Hippocampal formation (tissue), 2 donors: ENCODE measurements at places on chromosomes 4 and X.

DNA sequence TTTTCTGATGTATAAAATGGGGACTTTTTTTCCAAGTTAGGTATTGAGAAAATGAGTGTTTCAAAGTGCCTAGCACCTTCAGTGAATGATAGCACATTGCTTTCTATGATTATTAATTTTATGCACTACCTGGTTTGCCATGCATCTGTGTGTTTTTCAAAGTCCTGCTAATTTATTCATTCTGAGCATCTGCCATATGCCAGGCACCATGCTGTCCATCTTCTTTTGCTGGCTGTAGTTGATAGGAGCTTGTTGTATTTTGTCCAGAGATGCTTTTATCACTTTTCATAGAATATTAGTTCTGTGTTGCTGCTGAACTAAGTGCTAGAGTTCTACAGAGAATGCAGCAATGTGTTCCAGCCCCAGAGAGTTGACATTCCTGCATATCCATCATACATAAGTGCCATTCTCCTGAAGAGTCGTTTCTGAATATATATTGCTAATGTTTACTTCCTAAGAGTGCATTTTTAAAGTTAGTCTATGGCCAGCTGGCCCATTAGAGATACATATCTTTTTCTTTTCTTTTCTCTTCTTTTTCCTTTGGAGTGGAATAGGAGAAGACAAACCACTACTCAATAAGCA is 49.0 kb upstream of the CLNK start:
- no peak for DNase-seq

GRCh38 chrX:106159861-106160282 is 8.2 kb upstream of the PWWP3B start:
- DNase-seq: no peak

GRCh38 chr4:25927361-25928195 is 13.6 kb downstream of the SMIM20 start:
- peak; percentile 51 for DNase-seq

DNA sequence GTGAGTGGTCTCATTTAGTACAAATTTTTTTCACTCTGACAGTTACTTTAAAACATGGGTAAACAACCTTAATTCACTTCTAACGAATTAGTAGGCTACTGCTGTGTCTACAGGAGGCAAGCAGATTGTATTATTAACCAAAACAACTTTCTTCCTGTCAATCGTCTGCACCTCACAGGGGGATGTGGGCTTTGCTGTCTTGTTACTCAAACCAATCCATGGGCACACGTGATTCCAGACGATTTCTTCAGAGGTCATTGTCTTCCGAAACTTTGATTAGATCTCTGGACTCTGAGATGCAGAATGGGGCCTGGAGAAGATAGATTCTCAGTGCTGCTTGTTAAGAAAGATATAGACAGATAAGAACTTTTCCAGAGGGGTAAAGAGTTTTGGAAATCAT is 327.8 kb downstream of the DHX15 start:
- DNase-seq: no peak

GRCh38 chrX:13506574-13506973 is 62.8 kb upstream of the EGFL6 start:
- peak; percentile 5 for DNase-seq

DNA sequence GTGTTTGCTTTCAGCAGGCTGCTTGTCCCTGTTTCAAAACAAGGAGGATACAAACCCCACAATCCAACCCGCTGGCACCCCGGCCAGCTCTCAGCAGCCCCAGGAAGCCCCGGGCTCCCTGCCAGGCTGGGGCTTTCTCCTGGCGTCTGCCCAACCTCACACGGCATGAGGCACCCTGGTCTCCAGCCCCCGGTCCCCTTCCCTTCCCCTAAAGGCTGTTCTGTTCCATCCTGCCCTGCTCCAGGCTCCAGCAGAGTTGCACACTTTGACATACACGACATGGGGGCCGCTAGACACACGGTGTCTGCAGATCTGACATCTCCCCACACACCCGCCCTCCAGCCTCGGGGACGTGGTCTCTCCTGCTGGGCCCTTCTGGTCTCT is 107.7 kb upstream of the ADRA2C start:
- DNase-seq: no peak

DNA sequence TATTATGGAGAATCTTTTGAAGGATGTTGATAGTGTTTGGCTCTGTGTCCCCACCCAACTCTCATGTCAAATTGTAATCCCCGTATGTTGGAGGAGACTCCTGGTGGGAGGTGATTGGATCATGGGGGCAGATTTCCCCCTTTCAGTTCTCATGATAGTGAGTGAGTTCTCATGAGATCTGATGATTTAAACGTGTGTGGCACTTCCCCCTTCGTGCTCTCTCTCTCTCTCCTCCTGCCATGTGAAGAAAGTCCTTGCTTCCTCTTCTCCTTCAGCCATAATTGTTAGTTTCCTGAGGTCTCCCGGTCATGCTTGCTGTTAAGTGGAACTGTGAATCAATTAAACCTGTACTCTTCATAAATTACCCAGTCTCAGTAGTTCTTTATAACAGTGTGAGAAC is 166.1 kb upstream of the NUDT6 start:
- no peak for DNase-seq

DNA sequence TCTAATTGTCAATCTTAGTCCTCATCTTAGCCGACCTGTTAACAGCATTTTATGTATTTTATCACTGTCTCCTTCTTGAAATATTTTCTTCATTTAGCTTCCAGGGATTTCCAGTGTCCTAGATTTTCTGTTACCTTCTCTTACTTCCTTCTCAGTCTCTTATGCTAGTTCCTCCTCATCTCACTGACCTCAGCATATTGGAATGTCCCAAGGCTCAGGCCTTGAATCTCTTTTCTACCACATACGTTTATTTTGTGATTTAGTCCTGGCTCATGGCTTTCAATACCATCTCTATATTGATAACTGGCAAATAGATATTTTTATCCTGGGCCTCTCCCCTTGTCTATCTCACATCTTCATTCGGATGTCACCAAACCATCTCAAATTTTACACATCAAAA is 61.1 kb downstream of the IQCM start:
- no peak for DNase-seq

DNA sequence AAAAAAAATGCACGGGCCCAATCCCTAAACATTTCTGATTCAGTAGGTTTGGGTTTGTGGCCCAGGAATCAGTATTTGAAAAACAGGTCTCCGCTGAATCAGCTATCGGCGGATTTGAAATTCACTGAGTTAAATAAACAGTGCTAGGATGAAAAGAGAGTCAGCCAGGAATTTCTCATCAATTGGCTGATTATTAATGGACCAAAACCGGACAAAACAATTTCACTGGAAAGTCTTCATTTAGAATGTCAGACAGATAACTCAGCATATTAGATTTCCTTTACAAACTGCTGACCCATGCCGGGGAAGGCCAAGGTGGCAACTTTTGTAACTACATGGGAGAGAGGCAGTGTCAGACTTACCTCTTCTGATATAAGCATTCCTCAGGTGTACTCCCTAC is 99.4 kb upstream of the LSM6 start:
- no peak for DNase-seq

DNA sequence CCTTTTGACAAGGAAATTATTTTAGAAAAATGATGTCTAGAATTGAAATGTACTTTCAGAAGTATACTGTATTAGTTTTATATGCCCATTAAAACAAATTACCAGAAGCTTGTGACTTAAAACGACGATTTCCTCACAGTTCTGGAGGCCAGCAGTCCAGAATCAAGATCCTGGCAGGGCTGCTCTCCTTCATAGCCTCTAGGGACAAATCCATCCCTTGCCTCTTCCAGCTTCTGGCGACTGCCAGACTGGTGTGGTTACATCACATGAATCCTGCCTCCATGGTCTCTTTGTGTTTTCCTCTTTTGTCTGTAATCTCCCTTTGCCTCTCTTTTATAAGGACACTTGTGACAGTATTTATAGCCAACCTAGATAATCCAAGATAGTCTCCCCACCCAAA is 97.1 kb downstream of the IQCM start:
- DNase-seq: no peak

DNA sequence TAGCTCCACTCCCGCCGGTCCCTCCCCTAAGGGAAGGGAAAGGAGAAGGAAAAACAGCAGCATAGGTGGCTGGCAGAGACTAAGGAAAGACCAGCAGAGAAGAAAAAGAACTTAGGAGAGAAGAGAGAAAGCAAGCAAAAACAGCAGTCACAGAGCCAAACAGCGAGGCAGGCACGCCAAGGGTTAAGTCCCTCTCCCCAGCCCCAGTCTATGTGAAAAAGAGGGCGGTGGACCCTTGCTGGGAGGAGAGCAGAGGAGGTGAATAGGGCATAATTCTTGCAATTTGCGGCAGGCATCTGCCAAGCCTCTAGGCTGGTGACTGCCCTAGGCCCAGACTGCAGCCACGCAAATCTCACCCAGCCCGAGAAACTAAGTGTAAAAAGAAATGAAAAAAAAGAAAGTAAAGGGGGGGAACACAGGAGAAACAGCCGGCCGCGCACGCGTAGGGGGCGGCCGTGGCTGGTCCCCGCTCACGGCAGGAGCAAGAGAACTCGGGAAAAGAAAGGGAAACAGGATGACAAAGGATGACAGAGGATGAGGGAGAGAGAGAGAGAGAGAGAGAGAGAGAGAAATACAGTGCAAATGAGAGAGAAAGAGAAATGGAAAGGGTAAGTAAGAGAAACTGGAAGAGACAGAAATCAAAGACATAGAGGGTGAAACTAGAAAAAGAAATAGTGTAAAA is 48.6 kb downstream of the MAGEA9 start:
- peak; percentile 1 for DNase-seq

GRCh38 chr4:7593646-7594412 is 159.1 kb upstream of the PSAPL1 start:
- no peak for DNase-seq

GRCh38 chr4:179028321-179028720 is 1586.1 kb upstream of the AGA start:
- DNase-seq: no peak

DNA sequence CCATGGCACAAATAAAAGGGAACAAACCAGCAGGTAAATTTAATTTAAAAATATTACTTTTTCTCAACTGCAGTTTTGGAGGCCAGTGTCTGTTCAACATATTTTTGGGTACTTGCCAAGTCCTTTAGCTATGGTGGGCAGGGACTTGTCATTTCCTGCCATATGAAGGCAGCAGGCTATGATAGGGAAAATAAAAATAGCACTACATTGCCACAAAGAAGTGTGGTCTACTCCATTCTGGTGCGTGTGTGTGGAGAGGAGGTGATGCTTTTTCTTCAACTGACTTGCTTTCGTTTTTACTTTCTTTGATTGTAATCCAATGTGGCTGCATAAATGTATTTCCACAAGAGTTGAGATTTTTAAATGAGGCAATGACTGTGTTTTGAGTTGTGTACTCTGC is 17.2 kb downstream of the GPR174 start:
- no peak for DNase-seq

DNA sequence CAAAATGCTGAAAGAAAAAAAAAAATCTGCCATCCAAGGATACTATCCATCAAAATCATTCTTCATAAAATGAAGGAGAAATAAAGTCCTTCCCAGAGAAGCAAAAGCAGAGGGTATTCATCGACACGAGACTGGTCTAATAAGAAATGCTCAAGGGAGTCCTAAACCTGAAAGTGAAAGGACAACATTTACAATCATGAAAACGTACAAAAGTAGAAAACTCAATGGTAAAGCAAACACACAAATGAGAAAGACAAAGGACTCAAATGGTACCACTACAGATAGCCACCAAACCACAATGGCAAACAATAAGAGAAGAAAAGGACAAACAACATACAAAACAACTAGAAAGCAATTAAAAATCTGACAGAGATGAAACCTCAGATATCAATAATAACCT is 41.0 kb downstream of the CD99L2 start:
- DNase-seq: no peak

- DNase-seq: no peak
These were observed 86.0 kb downstream of the FUNDC1 start for GRCh38 chrX:44456685-44457084.

GRCh38 chrX:70979136-70979762 is 48.4 kb upstream of the SLC7A3 start:
- no peak for DNase-seq

- no peak for DNase-seq
These were observed 880.4 kb downstream of the PCDH18 start for GRCh38 chr4:136651932-136652331.

DNA sequence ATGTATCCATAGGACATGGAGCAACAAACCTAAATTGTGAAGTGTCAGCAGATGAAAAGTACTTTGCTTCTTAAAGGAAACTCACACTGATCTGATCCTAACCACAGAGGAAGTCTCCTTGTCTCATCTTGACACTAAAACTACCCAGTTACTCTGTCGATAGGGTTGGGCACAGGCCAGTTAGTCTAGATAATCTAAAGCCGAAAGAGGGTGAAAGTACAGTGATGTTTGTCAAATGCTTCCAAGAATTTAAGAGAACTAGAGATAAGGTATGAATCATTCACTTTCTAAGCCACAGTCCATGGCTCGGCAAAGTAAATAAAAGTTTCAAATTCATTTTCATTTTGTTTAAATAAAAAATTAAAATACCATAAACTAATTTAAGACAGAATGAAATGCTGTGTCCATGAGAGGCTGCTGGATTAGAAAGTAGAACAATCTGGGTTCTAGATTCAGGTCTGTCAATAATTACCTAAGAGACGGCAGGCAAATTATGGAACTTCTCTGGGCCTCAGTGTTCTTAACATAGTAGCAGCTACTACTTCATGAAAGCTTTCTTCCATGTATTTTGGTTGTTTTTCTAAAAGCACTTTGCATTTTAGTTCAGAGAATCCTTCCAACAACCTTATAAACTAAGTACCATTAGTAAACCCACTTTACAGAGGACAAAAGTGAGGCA is 176.7 kb downstream of the LDB2 start:
- DNase-seq: no peak

DNA sequence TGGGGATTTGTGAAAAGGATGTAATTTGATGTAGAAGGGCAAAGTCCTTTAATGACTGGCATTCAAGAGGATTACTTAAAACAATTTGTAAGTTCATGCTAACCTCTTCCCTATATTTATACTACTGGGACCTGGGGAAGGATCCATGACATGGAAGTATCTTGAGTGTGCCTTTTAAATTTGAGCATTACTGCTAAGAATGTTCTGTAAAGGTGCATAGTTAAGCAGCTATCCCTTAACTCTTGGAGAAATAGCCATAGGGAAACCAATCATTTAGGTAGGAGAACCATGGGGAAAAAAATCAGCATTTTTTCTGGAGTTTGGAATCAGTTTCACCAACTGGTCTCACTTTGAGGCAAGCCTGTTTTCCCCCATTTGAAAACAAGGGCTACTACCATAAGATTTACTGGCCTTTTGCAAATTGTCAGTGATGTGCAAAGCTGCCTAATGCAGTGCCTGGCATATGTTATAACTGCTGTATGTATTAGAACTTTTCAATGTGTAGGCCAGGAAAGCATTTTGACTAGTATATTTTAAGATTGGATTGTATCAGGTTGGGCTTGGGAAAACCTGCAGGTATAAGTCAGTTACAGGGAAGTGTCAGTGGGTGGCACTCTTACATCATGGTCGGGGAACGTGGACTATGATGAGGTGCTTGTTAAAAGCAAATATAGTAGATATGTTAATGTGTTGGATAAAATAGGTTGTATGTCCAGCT is 72.1 kb downstream of the PRSS12 start:
- no peak for DNase-seq
